CD4-positive, alpha-beta T cell (primary cell): ENCODE measurements at places on chromosomes 6 and 20. TPM values are rescaled to one million over a fixed set of nuclear protein-coding genes. Genes with fewer than 3 reads are reported as not detected.

DNA sequence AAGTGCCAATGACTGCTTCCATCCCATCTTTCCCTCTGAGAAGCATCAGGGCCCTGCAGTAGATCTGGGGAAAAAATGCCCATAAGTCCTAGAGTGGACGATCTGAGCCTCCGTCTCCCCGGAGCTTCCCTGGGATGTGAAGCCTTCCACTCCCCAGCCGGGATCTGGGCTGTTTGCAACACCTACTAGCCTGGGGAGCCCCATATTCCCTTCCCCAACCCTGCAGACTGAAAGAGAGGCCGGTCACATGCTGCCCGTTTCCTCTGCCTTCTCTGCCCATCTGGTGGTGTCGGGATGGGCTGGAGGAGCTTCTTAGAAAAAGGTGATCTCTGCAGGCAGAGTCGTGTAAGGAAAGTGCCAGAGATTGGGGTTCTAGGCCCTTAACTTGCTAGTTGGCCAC lies 1.1 kb downstream of the SNPH start:
- no peak overlapping the region for H3K27ac ChIP-seq
- H3K4me1 ChIP-seq, result peaks cover 35% of the 10 kb centered on the region

- H3K27ac ChIP-seq, result no peak overlapping the region
- no peaks in the 10 kb centered on the region for H3K27me3 ChIP-seq
- no peaks in the 10 kb centered on the region for H3K36me3 ChIP-seq
- no peaks in the 10 kb centered on the region for H3K4me1 ChIP-seq
- DNase-seq, result no peak
- H3K4me3 ChIP-seq, result no peak overlapping the region
Observed at GRCh38 chr6:113884011-113884410, 26.9 kb downstream of the MARCKS start.

- no peaks in the 10 kb centered on the region for H3K4me1 ChIP-seq
- DNase-seq, result no peak
Observed at GRCh38 chr6:119671105-119671504, 321.5 kb upstream of the MAN1A1 start.

- H3K27ac ChIP-seq, result no peak overlapping the region
- DNase-seq, result no peak
- H3K36me3 ChIP-seq, result no peaks in the 10 kb centered on the region
Observed at GRCh38 chr20:56554869-56555268, 21.8 kb downstream of the FAM209B start.

DNA sequence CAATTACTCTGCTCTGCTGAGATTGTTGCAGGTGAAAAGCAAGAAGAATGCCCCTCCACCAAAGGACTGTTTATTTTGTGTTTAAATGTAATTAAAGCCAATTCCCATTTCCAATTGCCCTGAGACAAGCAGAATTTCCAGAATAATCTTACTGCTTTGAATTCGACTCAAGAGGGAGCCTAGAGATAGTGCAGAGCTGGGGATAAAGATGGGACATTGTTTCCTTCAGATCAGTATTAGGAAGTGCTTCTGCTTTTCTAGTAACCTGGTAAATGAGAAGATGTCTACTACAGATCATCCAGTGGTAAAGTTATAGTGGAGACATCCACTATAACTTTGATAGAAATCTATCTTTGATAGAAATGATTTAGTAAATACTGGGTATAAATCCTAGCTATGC lies 326.9 kb downstream of the UBE3D start:
- no peak overlapping the region for H3K4me3 ChIP-seq
- H3K27me3 ChIP-seq, result no peaks in the 10 kb centered on the region
- H3K4me1 ChIP-seq, result no peaks in the 10 kb centered on the region

DNA sequence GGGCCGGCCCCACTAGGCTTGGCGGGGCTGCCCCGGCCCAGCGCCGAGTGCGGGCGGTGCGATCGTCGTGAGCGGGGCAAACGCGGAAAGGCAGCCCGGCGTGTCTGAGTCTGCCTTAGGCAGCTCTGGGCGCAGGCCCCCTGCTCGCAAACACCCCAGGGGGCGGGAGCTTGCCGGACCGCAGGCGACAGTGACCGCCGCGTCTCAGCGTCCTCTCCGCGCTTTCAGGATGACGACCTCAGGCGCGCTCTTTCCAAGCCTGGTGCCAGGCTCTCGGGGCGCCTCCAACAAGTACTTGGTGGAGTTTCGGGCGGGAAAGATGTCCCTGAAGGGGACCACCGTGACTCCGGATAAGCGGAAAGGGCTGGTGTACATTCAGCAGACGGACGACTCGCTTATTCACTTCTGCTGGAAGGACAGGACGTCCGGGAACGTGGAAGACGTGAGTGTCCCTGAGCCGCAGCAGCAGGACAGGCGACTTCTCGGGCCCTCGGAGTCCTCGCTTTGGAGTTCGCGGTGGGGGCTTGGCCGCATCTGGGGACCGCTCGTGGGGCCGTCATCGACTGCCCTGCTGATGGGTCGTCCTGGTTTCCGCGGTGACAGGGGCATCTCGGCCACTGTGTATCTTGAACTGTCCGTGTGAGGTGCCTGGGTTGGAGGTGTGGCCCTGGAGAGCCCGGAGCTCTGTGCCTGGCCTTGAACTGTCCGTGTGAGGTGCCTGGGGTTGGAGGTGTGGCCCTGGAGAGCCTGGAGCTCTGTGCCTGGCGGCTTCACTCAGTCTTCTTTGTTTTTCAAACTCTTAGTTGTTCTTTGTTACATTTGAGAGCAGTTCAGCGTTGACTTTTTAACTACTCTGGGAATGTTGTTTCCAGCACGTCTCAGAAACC lies 786 bp downstream of the ADRM1 start:
- H3K27me3 ChIP-seq, result no peaks in the 10 kb centered on the region
- H3K36me3 ChIP-seq, result peaks cover 46% of the 10 kb centered on the region
- DNase-seq, result no peak

DNA sequence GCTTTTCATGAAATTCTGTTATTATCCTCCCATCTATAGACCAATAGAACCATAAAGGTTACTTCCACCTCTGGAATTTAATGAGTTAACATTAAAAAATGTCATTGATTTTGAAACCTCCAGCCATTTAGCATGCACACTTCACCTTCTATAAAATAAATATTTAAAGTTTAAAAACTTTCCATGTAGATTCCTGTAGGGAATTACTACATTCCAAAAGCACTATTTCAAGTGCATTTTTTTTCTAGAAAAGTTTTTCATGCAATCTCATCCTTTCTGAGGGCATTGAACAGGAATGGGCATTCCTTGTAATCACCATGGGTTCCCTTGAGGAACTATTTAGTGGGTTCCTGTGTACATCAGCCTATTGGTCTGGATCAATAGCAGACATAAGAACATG lies 253.8 kb upstream of the RIN2 start:
- no peaks in the 10 kb centered on the region for H3K36me3 ChIP-seq
- no peaks in the 10 kb centered on the region for H3K27me3 ChIP-seq
- no peaks in the 10 kb centered on the region for H3K4me1 ChIP-seq
- H3K4me3 ChIP-seq, result no peak overlapping the region

GRCh38 chr6:13478525-13478966 lies 8.9 kb downstream of the GFOD1 start:
- no peaks in the 10 kb centered on the region for H3K27me3 ChIP-seq
- H3K4me1 ChIP-seq, result no peaks in the 10 kb centered on the region
- H3K36me3 ChIP-seq, result no peaks in the 10 kb centered on the region
- no peak overlapping the region for H3K27ac ChIP-seq

DNA sequence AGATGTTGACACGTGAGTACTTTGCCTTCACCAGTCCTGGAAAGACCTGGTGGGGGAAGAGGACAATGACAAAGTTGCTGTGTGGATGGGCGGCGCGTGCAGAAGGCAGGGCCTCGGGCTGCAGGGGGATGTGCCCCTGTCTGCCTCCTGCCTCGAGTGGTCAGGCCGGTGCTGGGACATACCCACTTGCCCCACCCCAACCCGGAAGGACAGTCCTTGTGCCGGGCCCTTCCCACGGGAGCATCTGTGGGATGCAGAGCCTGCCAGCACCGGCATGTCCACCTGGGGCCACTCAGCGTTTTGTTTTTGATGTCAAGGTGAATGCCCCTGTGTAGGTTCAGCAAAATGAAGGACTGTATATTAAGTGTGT lies 60.5 kb upstream of the BHLHE23 start:
- no peak for DNase-seq
- no peak overlapping the region for H3K4me3 ChIP-seq
- peaks cover 34% of the 10 kb centered on the region for H3K27me3 ChIP-seq
- no peak overlapping the region for H3K27ac ChIP-seq

GRCh38 chr6:69232496-69232895 lies 564.3 kb downstream of the LMBRD1 start:
- H3K36me3 ChIP-seq, result no peaks in the 10 kb centered on the region
- no peaks in the 10 kb centered on the region for H3K4me1 ChIP-seq
- no peaks in the 10 kb centered on the region for H3K27me3 ChIP-seq
- H3K27ac ChIP-seq, result no peak overlapping the region

DNA sequence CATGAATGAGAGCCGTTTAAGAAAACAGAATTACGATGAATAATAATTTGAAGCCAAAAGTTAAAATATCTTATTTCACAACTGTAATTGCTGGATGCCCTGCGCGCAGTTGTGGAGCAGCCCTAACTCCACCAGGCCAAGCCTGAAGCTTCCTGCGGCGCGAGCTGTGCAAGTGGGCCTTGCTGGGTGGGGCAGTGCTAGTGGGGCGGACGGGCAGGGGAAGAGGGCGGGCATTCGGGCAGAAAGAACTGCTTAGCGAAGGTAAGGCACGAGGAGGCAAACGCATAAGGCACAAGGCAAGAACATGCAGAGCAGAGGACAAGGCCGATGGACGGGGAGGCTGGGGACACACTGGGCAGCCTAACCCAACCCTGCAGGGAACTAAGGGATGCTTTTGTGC lies 2.3 kb downstream of the HLA-DQB2 start:
- H3K36me3 ChIP-seq, result no peaks in the 10 kb centered on the region
- H3K27ac ChIP-seq, result no peak overlapping the region
- peaks cover 14% of the 10 kb centered on the region for H3K27me3 ChIP-seq
- no peaks in the 10 kb centered on the region for H3K4me1 ChIP-seq
- DNase-seq, result no peak
- H3K4me3 ChIP-seq, result no peak overlapping the region

GRCh38 chr6:51303338-51303737 lies 484.7 kb downstream of the TFAP2B start:
- H3K36me3 ChIP-seq, result no peaks in the 10 kb centered on the region
- no peak for DNase-seq
- H3K4me3 ChIP-seq, result no peak overlapping the region
- H3K4me1 ChIP-seq, result no peaks in the 10 kb centered on the region
- no peak overlapping the region for H3K27ac ChIP-seq

DNA sequence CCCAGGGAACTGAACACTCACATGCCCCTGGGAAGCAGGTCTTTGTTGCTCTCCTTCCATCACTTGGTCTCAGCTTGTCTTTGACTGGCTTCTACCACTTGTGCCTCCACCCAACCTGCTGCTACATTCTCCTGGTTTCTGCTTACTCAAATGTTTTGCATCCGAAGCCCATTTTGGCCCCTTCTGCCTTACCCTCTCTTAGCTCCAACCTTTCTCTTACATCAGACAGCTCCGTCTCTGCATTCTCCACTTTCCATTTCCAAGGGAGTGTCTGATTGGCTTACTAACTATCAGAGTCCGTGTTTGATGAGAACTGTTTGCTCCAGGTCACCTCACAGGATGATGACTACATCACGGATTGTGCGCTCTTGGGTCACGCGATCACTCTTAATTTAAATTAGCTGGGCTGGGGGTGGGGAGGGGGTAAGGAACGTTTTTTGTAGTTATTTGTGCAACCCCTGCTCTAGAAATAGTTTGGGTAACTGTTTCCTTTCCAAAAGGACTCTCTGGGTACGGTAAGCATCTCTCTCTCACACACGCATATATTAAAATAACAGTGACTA lies 844 bp upstream of the ABRACL start:
- H3K4me1 ChIP-seq, result peaks cover 11% of the 10 kb centered on the region
- no peaks in the 10 kb centered on the region for H3K27me3 ChIP-seq
- no peak for DNase-seq
- peak overlapping the region; percentile 85 for H3K4me3 ChIP-seq
- H3K27ac ChIP-seq, result peak overlapping the region; percentile 90

DNA sequence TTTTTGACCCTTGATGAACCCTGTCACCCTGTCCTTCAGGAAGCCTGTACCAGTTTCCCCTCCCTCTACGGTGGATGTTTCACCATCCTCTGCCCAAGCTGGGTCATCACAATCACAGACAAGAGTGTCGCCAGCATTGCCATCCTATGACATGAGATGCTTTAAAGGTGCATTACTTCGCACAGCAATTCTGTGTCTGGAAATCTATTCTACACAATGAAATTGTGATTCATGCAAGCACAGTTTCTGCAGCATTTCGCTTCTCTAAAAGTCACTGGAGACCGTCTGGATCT lies 2.5 kb upstream of the ULBP2 start:
- no peak overlapping the region for H3K27ac ChIP-seq
- no peaks in the 10 kb centered on the region for H3K36me3 ChIP-seq
- peaks cover 62% of the 10 kb centered on the region for H3K27me3 ChIP-seq
- DNase-seq, result peak; percentile 51
- no peak overlapping the region for H3K4me3 ChIP-seq
- peaks cover 45% of the 10 kb centered on the region for H3K4me1 ChIP-seq

- H3K4me3 ChIP-seq, result no peak overlapping the region
- no peak for DNase-seq
- no peaks in the 10 kb centered on the region for H3K36me3 ChIP-seq
- no peaks in the 10 kb centered on the region for H3K4me1 ChIP-seq
- no peak overlapping the region for H3K27ac ChIP-seq
Observed at GRCh38 chr6:134303891-134304290, 14.0 kb downstream of the SGK1 start.

GRCh38 chr20:31862506-31862905 lies 7.8 kb downstream of the DUSP15 start:
- no peaks in the 10 kb centered on the region for H3K36me3 ChIP-seq
- no peak overlapping the region for H3K27ac ChIP-seq
- peaks cover 22% of the 10 kb centered on the region for H3K4me1 ChIP-seq
- no peak for DNase-seq

DNA sequence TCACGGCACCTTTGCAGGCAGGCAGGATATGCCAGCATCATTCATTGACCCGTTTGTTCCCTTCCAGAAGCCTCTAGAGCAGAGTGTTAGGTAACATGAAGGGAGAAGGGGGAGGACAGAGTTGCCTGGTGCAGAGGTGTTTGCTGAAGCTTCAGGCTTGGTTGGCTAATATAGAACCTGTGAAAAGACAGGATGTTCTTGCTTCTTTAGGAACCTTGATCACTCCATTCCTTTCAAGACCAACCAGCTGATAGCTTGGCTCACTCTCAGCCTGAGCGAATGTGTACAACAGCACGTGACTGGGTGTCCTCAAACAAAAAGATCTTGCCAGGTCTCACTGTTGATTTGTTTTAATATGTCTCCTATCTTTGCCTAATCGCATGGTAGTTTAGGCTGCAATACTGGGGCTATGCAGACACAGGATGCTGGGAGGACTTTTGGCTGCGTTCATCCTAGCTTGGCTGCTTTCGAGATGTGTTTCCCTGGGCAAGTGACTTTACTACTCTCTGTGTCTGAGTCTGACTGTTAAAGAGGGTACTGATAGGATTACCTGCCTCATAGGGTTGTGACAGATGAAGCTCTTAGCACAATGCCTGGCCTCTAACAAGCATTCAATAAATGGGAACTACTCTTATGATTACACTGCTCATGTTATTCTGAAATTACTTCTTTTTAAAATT lies 16.0 kb downstream of the SHLD1 start:
- H3K36me3 ChIP-seq, result peaks cover 8% of the 10 kb centered on the region
- H3K4me3 ChIP-seq, result no peak overlapping the region
- peaks cover 7% of the 10 kb centered on the region for H3K4me1 ChIP-seq
- no peaks in the 10 kb centered on the region for H3K27me3 ChIP-seq
- H3K27ac ChIP-seq, result no peak overlapping the region

Gene ZSCAN16
- total RNA-seq, result 7.4 TPM

Gene SUN5
- not detected for total RNA-seq

Gene PTCRA
- not detected for total RNA-seq

Gene COL10A1
- total RNA-seq, result not detected

Gene RBM24
- total RNA-seq, result 0.33 TPM

Gene ZNF334
- 0.28 TPM for total RNA-seq
